Activated naive CD4-positive, alpha-beta T cell (primary cell): ENCODE measurements at places on chromosomes 11 and 22.

- DNase-seq: no peak
Observed at GRCh38 chr11:10197091-10197490, 96.9 kb downstream of the SBF2 start.

- no peak for DNase-seq
Observed at GRCh38 chr11:105769627-105770026, 159.8 kb downstream of the GRIA4 start.

DNA sequence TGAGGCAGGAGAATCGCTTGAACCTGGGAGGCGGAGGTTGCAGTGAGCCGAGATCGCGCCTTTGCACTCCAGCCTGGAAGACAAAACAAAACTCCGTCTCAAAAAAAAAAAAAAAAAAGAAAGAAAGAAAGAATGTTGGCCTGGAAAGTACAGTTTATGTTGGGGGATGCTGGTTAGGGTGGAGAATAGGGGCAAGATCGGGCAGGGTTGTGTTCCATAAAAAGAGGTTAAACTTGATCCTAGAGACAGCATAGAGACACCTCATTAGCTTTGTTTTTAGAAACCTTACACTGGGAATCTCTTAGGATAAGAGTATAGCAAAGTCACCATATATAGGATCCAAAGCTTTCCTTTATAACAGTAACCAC is 1.9 kb upstream of the FTH1 start:
- no peak for DNase-seq

DNA sequence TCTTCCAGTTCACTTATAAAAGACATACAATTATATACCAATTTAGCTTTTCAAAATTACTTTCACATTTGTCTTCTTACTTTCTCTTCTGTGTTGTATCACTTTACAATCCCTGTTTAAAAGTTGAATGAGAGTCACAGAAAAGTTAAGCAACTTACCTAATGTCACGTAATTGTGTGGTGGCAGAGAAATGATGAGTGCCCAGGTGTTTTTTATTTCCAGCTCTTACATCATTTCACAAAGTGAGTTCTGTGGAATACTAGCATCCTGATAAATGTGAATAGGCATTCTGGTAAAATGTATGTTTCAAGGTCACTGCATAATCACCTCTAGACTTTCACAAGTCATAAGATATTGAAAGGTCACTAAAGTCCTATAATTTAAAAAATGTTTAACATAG is 133.0 kb upstream of the FIBIN start:
- no peak for DNase-seq

DNA sequence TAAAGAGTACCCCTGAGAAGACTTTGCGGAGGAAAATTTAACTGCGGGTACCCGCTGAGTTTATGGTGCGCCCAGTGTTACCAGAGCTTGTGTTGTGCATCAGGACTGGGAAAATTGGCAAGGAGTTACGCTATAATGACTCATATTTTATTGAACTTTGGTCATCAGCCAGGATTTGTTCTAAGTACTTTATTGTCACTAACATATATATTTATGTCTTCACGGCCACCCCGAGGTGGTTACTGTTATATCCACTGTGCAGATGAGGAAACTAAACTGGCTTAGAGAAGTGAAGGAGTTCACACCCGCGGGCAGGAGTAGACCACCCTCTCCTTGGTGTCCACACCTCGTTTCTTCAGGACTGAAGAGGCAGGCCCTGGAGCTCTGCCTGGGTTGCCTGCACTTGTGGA is 667 bp downstream of the ACCS start:
- no peak for DNase-seq

DNA sequence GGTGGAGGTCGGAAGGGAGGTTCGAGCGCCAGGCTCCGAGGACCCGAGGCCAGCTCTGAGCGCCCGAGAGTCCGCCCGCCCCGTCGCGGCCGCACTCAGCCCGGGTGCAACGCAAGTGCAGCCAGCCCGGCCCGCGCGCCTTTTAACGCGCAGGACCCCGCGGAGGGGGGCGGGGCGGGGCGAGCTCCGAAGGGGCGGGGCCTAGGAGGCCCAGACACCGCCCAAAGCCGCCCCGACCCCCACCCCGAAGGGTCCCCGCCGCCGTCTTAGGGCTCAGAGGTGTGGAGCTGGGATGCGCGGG is at the start of gene PHOX2A:
PHOX2A (minus strand) TSS at position 117 of the 301 bp plus-strand sequence. CDS start 172 bp downstream, outside the sequence.
- no peak for DNase-seq

DNA sequence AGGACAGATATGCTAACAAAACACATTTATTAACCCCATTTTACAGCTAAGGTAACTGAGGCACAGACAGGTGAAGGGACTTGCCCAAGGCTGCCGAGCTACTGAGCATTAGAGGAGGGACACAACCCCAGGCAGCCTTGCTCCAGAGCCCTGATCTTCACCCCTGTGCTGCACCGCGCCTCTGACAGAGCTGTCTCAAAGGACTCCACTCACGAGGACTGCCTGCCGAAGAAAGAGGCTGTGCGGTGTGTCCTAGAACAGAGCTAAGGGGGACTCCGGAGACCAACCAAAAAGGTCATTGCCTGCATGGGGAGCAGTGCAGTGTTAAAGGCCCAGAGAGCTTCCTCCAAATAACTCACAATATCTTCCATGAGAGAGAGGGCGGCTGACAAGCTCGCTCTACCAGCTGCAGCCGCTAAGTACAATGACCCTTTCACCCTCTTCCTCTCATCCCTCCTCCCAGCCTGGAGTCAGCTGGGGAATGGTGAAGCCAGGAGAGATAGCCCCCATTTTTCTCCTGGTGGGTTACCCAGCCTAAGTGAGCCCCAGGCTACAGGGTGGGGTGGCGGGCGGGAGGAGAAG is 119.2 kb downstream of the DSCAML1 start:
- DNase-seq: no peak

- no peak for DNase-seq
Observed at GRCh38 chr11:1927848-1928469, 8.5 kb downstream of the TNNT3 start.

DNA sequence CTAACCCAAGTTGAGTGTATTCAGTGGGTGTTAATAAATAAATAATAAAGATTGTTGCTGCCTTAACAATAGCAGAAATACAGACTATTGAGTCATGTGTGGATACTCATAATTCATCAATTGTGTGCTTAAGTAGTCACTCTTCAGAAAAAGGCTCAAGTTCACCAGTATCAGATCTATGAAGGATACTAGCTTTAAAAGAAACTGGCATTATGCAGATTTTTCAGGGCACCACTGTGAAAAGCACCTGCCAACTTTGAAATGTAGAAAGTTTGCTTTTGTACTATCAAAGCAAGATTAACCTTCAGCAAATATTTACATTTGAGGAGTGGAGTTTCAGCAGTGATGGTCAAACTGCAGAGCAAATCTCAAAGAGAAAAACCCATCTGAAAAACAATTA is 20.1 kb upstream of the SYTL2 start:
- DNase-seq: no peak

DNA sequence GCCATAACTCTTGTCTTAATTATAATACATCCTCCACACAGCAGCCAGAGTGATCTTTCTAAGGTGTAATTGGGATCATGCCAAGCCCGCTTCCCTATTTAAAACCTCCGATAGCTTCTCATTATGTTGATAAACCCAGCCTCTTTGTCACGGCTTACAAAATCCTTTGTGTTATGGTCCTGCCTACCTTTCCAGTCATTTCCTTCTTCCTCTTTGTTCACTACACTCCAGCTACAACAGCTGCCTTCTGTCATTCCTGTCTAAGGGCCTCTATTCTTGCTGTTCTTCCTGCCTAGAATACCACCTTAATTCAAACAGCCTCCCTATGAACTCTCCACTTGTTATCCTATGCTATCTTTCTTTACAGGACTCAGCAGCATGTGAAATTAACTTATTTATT is 70.6 kb upstream of the CAPRIN1 start:
- DNase-seq: no peak

DNA sequence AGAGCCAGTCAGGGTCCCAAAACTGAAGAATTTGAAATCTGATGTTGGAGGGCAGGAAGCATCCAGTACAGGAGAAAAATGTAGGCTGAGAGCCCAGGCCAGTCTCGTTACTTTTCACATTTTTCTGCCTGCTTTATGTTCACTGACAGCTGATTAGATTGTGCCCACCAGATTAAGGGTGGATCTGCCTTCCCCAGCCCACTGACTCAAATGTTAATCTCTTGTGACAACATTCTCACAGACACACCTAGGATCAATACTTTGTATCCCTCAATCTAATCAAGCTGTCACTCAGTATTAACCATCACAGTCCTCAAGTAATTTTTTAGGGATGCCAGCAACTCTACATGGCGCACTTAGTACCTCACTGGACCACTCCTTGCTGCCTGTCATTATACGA is 1345.3 kb downstream of the FAM181B start:
- no peak for DNase-seq

GRCh38 chr22:20904008-20904979 is 12.9 kb upstream of the CRKL start:
- no peak for DNase-seq

GRCh38 chr11:119797123-119797611 is 68.2 kb upstream of the NECTIN1 start:
- DNase-seq: no peak

DNA sequence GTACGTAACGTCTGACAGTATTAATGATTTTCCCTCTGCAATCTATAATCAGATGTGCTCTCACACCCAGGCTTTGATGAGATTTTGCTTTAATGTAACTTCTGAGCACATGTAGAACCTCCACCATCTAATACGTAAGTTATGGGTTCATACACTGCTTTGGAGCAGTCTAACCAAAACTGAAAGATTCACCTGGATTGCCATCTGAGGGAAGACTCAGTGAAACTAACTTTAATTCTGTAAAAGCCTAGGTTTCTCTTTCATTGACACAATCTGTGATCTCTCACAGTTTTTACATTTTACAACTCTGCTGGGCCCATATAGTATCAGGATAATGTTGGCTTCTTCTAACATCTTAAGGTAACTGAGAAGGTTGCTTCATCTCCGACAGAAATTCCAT is 30.1 kb upstream of the MTNR1B start:
- no peak for DNase-seq

GRCh38 chr11:95725196-95725595 is 64.4 kb downstream of the FAM76B start:
- no peak for DNase-seq

GRCh38 chr11:128501632-128502549 is 85.5 kb downstream of the ETS1 start:
- DNase-seq: no peak

DNA sequence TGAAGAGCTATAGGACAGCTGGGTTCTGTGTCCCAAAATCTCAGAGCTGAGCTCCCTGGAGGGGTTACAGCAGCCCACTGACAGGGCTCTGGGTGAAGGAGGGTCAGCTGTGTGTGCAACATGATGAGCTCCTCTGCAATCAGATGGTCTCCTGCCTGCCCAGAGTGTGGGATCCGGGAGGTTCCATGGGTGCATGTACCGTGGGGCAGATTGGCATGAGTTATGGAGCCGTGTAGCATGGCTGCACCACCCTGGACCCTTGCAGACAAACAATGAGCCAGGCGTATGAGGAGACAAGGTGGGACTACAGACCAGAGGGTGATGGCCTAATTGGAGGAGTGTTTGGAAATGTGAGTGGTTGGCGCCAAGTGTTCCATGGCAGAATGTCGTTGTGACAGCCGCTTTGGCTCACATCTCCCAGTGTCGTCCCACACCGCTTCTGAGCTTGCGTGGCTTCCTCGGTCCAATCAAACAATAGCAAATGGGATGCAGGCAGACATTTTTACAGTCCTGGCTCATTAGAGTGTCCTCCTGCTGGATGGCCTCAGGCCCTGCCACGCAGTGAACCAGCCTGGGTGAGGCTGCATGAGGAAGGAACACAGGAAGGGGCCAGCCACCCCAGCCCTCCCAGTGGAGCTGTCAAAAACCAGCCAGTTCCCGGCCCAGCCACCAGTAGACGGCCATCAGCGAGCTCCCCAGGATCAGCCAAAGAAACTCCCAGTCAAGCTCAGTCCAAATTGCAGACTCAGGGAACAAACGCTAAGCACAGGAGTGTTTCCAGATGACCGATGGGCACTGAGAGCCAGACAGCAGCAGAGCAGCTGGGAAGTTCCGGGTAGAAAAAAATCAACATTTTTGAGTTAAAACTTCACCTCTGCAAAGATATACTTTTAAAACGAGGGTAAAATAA is 1066.9 kb downstream of the BRD1 start:
- no peak for DNase-seq

GRCh38 chr11:45933131-45933831 is 10.8 kb downstream of the LARGE2 start:
- DNase-seq: no peak

DNA sequence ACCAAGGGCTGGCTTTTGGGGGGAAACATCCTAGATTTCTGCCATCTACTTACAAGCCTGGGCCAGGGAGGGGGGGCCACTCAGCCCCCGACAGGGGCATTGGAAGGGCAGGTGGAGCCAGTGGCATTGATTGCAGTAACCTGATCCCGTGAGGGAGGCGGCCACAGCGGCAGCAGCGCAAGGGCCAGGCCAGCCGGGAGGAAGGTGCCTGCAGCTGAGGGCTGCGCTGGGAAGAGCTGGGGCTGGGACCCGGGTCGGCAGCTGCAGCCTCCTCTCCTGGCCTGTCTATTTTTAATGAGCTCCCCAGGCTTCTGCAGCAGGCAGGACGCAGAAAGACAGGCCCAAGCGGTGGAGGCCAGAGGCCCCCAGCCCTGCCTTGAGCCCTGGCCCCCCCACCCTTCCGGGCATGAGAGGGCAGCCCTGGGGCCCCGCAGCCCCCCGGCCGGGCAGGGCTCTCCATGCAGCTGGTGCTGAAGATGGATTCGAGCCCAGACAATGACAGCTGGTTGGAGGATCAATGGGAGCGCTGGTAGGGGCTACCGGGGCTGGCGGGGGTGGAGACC is 10.6 kb downstream of the FREY1 start:
- no peak for DNase-seq
